EH (cell line): ENCODE measurements at places on chromosomes 4 and X.

DNA sequence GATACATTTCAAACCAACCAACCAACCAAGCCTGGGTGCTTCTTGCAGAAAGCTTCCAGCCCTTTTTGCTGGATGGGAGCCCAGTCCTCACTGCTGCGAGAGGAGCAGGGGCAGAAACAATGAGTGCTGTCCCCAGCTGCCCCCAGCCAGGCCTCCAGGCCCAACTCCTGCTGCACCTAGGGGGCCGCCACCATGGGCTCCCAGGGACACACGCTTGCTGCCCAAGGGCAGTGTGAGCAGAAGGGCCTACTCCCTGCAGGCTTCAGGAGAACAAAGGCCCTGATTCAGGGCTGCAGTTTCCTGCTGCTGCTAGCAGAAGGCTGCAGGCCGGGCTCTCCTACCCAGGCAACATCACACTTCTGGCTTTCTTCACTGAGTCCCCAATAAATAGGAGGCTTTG, 37.7 kb upstream of the ENPP6 start:
- no peak for DNase-seq

DNA sequence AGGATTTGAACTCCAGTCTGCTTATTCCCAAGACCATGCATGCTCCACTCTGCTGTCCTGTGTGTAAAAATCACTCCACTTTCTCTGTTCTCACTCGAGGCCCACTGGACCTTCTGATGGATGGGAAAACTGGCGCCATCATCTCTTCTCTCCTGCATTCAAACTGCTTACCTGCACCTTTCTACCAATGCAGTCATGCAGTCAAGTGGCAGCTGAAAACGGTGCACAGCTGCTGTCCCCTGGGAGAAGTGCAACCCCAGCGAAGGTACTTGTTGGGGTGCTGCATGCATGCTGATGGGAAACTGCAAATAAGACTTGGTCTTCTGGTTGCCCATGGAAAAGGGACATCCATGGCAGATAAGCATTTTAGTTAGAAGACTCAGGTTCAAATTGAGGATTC, 147.1 kb downstream of the EVC2 start:
- DNase-seq = no peak

- peak; percentile 51 for DNase-seq
These were observed 112.6 kb upstream of the PPARGC1A start for GRCh38 chr4:24002330-24002966.

DNA sequence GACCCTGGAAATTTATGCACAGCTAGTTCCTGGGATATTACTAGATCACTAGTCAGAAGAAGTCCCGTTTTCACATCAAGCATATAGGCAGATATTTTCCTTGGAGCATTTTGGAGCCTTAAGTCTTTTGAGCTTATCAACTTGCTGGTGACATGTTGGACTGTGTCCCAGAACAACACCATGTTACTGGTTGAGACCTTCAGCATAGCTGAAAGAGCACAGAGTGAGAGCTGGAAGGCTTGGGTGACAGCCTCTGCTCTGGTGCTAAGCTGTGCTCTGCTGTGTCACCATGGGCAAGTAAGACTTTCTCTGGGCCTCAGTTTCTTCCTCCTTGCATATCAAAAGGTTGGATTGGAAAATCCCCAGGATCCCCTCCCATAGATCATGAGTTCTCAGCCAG, 116.6 kb upstream of the FRMPD4 start:
- no peak for DNase-seq

- DNase-seq = peak; percentile 30
These were observed 136.6 kb upstream of the SH3RF1 start for GRCh38 chr4:169407217-169407845.

DNA sequence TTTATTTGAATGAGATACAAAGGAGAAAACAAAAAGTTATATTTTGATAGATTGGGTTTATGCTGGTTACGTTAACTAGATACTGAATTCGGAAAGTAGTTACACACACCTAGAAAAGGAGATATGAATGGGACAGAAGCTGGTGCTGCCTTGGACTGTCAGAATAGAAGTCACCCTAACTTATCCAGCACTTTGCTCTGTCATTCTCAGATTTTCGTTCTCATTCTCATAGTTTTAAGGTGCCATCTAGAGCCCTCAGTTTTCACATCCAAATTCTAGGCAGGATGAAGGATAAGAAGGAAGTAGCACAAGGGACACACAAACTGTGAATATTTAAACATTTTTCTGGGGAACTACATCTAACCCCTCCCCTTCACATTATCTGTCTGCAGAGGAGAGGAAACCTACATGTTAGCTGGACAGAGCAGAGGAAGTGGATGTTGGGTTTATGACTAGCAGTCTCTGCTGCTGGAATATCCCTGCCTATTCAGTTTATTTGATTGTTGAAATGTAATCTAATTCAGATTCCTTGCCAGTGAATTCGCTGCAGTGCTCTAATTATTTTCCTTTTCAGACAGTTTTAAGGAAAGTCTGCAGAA, 521.9 kb downstream of the FAT4 start:
- peak; percentile 4 for DNase-seq

DNA sequence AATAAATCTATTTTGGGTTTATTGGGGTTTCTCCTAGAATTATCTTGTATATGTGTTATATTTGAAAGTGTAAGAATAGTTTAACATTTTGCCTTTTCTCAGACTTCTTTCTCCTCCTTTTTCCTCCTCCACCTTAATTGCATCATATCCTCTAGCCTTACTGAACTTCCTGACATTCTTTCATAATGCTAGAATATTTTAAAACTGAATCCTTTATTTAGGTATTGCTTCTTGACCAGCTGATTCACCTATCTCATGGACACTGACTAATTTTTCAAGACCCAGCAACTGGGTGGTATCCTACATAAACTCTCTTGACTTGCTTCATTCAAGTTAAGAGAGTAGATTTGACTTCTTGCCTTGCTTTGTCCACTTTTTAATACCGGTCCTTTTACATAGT, 1508.9 kb downstream of the STIM2 start:
- DNase-seq = peak; percentile 48

GRCh38 chr4:90990284-90990683, 863.1 kb downstream of the CCSER1 start:
- no peak for DNase-seq

DNA sequence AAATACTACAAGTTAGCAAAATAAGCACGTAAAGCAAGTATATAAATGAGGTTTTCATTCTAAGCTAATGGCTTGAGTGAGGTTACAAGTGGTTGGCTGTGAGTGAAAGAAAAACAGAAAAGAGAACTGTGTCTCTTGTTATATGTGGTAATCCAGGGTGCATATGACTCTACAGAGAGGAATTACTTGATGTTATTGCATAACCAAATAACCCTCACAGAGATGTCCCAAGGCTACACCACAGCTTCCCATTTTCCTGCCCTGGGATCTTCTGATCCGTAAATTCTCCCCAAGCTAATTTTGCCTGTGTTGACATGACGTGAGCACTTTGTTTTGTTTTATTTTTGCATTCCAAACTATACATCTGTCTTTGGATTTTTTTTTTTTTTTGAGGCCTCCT, 470.0 kb upstream of the INTU start:
- peak; percentile 92 for DNase-seq

GRCh38 chr4:100948911-100949310, 398.4 kb downstream of the PPP3CA start:
- DNase-seq = peak; percentile 54

DNA sequence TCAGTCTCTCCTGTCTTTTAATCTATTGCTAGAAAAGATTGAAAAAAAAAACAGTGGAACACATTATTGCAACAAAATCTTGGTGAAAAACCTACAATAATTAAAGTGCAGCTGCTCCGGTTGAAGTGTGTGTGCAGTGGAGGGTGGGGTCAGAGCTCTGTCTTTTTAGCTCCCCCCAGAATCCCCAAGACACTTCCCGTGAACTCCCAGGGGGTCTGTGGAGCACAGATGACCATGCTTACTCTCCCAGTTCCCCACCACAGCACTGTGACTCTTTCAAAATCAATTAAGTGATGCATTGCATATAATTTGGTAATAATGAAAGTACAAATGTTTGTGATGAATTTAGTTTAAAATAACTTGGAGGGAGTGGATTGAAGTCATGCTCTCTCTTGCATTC, 15.7 kb upstream of the SLC10A4 start:
- DNase-seq = no peak

- DNase-seq = no peak
These were observed 177.1 kb downstream of the UNC5C start for GRCh38 chr4:95371476-95372224.

GRCh38 chrX:15235001-15235400, 34.9 kb downstream of the ASB9 start:
- DNase-seq = no peak

GRCh38 chr4:71130827-71131603, 137.6 kb downstream of the DCK start:
- peak; percentile 87 for DNase-seq

DNA sequence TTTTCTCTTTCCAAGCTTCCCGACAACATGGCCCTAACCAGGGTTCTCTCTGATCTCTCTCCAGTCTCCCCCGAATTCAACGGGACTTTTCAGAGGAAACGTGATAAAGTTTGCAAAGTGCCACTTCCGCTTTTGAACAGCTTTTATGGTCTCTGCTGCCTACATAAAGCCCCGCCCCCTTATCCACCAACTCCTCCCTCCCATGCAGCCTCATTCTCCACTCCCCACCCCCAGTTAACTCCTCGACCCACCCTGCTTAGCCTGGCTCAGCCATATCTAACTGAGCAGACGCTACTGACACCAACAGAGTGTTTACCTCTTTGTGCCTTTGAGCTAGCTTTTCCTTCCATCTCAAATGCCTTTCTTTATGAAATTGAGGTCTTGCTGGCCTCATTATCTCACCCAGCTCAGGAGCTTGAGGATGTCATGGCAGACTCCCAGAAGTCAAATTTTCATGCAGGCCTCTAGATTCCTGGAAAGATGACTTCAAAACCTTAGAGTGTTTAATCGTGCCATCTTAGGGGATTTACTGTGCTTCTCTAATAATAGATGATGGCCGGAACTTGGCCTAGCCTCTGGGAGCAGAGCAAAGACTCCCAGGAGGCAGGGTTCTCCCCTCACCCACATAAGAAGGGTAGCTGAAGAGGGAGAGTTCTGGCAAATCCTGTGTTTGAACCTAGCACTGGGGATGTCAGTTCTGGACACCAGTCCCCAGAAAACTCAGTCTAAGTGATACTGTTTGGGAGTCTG, 606.0 kb downstream of the BCOR start:
- DNase-seq = no peak

DNA sequence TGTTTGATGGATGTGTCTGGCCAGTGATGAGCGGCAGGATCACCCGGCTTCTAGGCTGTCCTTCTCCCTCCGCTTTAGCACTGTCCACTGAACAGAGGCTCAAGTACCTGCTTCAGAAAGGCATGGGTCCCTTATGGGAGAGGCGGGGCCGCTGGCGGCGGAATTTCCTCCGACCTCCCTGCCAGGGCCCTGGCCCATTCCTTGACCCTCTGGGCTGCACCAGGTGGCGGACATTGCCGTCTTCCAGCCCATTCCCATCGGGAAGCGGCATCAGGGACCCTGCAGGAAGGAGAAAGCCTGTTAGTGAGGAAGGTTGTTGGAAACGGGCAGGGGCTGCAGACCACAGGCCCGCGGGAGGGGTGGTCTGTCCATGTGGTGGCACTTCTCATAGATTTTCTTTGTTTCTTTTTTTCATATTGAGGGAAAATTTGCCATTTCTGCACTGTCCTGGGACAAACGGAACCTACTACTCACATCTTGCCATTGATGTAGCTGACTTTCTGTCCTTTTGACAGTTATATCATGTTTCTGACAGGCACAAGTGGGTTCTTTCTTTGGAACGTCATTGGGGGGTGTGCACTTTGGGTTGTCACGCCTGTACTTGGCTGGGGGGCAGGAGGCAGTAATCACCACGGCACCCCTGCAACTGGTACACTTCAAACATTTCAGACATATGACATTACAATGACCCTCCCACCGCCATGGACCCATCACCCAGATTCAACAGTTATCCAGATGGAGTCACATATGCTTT, 6.1 kb downstream of the APLN start:
- no peak for DNase-seq

DNA sequence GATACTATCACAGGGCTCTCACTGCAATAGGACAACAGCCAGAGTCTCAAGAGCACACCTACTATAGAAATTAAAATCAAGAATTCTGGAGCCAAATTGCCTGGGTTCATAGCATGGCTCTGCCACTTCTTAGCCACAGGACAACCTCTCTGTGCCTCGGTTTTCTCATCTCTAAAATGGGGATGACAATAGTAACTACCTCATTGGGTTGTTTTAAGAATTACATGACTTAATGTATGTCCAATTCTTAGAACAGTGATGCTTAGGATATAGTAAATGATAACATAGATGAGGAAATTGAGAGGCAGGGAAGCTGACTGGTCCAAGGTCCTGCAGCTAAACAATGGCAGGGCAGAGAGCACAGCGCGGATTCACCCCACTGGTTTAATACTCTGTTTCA, 11.0 kb upstream of the ODAPH start:
- no peak for DNase-seq

DNA sequence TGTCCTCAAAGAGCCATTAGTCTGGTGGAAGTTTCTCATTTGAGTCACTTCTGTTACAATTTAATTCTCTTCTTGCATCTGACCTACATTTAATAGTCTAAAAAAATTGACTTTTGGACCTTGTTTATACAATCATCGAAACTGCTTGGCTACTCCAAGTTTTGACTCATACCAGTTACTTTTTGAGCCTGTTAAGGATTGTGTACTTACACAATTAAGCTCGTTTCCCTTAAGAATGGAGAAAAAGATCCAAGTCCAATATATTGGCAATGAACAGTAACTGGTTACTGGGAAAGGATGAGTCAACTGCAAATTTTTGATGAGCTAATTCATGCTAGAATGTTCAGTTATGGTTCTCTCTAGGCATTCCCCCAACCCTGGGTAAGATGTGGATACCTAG, 58.2 kb downstream of the DCX start:
- no peak for DNase-seq

GRCh38 chr4:169079942-169080827, 70.1 kb upstream of the CBR4 start:
- peak; percentile 64 for DNase-seq

DNA sequence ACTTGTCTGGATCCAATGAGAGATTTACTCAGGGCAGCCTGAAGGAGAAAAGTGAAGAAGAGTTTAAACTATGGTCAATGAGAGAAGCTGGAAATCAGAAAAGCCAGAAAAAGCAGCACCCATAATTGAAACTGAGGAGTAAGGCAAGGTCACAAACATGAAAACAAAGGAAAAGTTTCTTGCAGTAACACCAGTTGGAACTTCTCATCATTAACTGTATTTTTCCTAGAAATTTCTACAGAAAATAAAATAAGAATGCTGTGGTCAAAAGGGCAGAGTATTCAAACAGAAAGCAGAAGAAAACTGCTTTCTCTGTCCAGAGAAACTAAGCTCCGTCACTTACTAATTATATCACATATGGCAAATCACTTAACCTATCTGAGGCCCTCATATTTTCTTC, 102.2 kb downstream of the OR13H1 start:
- DNase-seq = no peak

GRCh38 chr4:110627977-110628662, 5.2 kb upstream of the PITX2 start:
- DNase-seq = no peak

- DNase-seq = no peak
These were observed 111.2 kb downstream of the TTC29 start for GRCh38 chr4:146834263-146835034.

- DNase-seq = no peak
These were observed 54.7 kb downstream of the FRYL start for GRCh38 chr4:48725414-48725813.

GRCh38 chr4:1207157-1207470, 34.7 kb upstream of the SPON2 start:
- DNase-seq = no peak
